ENCODE measurements at places on chromosomes 5 and 9.

DNA sequence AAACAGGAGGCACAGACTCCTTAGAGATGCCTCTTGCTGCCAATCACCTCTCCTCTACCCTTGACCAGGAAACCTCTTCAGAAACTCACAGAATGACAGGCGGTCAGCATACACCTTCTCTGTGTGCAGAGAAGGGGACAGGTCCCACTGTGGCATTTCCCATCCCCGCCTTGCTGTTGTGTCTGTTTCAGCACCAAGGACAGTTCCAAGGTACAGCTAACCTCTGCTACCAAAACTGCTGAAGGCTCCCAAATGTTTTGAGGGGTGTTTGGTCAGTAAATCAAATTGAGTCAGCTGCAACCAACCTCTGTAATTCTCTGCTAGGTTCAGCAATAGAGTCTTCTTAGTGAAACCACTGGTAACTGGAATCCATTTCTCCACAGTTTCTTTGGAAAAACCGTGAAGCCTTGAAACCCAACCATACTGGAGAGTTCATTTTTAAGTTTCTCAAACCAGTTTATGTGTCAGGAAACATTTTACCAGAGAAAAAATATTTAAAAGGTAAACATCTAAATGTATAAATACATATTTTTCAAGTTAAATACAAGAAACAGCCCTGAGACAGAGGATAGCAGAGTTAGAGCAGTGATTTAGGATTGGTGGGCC is 122.0 kb downstream of the DRD1 start:
- DNase-seq, result peak; percentile 34

GRCh38 chr9:14523545-14523944 is 169.7 kb downstream of the ZDHHC21 start:
- DNase-seq, result no peak

DNA sequence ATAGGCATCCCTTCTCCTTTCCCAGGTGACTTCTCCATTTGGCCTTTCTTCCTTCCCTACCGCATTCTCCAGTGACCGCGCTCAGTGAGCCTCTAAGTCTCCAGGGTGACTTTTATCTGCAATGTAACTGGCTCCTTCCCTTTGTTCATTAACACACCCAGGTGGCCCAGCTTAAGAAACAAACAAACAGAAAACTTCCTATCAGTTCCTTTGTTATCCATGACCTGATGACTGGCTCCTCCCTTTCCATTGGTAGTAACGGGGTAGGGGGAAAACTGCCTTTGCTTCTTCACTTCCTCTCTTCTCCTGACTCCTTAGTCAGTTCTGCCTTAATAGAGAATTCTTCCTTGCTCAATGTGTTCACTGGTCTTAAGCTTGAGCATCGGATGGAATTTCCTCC is 7.0 kb upstream of the SH3GL2 start:
- no peak for DNase-seq

DNA sequence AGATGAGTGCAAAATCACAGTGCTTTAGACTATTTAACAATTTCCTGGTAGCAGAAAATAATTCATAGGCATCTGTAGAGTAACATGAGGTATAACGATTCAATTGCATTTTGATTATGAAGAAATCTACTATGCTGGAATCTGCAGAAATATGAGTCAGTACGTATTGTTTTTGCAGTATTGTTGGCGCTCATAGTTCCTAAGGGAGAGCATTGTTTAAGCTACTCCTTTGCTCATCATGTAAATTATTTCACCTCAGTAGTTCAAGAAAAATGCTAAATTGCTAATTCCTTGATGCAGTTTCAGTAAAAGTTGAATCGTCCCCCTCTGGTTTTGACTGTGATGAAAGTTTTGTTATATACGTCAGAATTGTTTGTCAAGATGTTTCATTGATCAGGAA is 458.4 kb downstream of the HINT1 start:
- DNase-seq, result no peak

DNA sequence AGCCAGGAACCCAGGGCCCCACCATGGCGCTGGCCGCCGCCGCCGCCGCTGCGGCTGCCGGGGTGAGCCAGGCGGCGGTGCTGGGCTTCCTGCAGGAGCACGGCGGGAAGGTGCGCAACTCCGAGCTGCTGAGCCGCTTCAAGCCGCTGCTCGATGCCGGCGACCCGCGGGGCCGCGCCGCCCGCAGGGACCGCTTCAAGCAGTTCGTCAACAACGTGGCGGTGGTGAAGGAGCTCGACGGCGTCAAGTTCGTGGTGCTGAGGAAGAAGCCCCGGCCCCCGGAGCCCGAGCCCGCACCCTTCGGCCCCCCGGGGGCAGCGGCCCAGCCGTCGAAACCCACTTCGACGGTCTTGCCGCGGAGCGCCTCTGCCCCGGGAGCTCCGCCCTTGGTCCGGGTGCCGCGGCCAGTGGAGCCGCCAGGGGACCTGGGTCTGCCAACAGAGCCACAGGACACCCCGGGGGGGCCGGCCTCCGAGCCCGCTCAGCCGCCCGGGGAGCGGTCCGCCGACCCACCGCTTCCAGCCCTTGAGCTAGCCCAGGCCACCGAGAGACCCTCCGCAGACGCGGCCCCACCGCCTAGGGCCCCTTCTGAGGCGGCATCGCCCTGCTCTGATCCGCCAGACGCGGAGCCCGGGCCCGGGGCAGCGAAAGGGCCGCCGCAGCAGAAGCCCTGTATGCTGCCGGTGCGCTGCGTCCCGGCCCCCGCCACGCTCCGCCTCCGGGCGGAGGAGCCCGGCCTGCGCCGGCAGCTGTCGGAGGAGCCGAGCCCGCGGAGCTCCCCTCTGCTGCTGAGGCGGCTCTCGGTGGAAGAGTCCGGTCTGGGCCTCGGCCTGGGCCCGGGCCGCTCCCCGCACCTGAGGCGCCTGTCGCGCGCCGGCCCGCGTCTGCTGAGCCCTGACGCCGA is 749 bp downstream of the SOWAHA start:
- peak; percentile 31 for DNase-seq
